Activated CD8-positive, alpha-beta memory T cell treated with anti-CD3 and anti-CD28 coated beads for 1 hour (primary cell): ENCODE measurements at places on chromosomes 12 and 14.

GRCh38 chr12:80708259-80708974 lies 983 bp downstream of the MYF6 start:
- DNase-seq, result no peak

DNA sequence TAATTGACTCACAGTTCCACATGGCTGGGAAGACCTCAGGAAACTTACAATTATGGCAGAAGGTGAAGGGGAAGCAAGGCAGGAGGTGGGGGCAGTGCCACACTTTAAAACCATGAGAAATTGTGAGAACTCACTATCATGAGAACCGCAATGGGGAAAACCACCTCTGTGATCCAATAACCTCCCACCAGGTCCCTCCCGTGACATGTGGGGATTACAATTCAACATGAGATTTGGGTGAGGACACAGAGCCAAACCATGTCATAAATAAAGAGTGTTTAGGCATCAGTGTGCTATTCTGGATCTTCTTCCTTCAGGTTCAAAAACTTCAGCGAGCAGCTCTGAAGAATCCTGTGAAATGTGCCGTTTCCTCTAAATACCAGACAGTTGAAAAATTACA lies 9.7 kb downstream of the DDX47 start:
- DNase-seq, result no peak

- no peak for DNase-seq
These were observed 453.0 kb downstream of the ADAMTS20 start for GRCh38 chr12:43098766-43099550.

DNA sequence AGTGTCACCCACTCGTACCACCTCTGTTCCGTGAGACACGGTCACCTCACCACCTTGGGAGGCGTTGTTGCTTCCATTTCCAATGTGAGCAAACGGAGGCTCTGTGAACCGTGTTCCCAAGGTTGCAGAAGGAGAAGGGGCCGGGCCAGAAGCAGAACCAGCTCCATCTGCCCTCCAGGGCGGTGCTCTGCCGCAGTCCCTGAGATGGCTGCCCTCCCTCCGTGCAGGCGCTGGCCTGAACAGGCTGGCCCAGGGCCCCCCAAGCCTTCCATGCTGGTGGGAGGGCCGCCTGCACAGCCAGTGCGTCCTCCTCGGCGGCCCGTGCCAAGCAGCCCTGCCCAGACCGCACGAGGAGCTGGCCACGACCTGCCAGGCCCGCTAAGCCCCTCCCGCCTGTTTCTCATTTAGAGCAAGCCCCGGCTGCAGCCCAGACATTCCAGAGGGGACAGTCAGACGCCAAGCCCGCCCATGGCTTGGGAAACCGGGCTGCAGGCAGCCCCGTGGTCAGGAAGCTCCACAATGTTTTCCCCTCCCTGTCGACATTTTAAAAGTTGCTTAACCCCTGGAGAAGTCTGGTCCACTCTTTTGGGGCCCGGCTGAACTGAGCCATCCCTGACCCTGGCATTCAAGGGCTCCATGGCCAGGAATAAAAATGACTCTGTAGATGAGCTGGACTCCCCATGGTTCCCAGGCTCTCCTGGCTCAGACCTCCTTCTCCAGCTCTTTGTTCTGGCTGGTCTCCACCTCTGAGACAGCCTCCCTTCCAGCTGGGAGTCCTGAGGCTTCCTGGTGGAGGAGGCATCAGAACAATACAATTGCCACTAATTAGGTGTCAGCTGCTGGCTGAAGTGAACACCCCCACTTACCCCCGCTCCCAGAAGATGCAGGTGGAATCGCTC lies 236.0 kb downstream of the BCL11B start:
- no peak for DNase-seq

GRCh38 chr14:21496453-21496852 lies 14.7 kb downstream of the METTL3 start:
- no peak for DNase-seq

DNA sequence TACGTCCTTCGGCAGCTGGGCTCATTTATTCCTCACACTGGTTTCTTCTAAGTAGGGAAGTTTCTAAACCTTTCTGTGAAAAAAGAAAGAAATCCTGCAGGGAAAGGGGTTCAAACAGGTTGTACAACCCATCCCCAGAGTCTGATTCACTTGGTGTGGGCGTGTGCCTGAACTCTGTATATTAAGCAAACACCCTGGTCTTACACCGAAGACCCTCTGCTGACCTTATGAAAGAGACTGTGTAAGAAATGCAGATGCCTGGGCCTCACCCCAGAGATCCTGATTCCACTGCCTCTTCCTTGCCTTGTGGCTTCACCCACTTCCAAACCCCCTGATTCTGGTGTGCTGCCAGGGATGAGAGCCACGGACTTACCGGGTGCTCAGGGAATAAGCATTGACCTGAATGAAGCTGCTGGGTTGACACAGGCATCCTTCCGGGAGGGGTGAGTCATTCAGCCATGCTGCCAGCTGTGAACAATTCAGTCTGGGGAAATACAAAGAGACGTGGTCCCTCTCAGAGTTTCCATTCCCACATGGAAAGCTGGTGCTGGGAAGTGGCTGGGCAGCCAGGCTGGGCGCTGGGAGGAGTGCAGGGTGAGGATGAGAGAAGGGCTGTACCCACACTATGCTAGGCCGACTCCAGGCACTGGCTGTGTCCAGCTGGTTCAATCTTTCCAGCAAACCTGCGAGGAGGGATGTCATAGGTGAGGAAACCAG lies 26.5 kb upstream of the ACTN1 start:
- DNase-seq, result no peak

- DNase-seq, result no peak
These were observed 92.9 kb downstream of the APAF1 start for GRCh38 chr12:98738002-98738401.

- DNase-seq, result no peak
These were observed 215.6 kb upstream of the DDHD1 start for GRCh38 chr14:53368711-53369201.

DNA sequence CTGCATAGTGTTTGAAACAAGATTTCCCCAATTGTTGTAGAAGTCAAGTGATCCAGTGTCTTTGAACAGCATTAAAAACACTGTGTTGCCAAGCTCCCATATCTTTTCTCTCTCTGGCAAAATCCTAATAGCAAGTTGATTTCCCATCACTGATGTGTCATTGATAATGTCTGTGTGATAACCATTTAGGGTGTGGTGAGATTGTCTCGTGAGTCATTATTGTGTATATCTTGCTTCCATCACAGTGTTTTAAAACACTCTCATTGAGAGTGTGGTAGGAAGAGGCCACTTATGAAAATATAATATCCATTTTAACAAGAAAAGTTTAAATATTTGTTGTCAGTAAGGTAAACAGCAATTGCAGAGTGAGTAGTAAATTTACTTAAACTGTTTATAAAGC lies 74.7 kb downstream of the PRORP start:
- no peak for DNase-seq

- DNase-seq, result no peak
These were observed 20.2 kb downstream of the ADGRD1 start for GRCh38 chr12:130973906-130974305.

GRCh38 chr12:76263696-76264095 lies 84.5 kb downstream of the BBS10 start:
- no peak for DNase-seq

DNA sequence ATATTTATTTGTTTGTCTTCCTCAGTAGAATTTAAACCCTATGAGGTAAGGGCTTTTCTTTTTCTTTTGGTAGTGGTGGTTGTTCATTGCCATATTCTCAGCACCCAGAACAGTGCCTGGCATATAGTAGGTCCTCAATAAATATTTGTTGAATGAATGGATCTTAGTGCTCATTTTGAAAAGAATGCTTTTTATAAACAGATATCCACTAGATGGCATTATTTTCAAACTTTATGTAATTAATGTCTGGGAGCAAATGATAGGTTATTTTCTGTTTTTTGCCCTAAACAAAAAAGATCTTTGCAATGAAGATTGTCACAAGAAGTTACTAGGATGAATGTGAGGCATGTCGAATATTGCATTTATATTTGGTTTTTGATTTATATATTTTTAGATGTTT lies 64.1 kb downstream of the RAD51B start:
- no peak for DNase-seq

DNA sequence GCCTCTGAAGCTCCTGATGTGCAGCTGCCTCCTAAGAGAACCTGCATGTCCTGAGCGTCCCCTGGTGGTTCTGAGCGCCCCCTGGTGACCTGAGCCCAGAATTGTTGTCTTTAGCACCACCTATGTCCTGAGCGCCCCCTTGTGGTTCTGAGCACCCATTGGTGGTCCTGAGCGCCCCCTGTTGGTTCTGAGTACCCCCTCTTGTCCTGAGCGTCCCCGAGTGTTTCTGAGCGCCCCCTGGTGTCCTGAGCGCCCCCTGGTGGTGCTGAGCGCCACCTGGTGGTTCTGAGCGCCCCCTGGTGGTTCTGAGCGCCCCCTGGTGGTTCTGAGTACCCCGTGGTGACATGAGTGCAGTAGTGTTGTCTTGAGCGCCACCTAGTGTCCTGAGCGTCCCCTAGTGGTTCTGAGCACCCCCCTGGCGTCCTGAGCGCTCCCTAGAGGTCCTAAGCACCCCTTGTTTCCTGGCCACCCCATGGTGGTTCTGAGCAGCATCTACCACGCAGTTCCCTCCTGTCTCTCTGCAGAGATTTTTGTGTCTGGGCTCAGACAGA lies 782.5 kb downstream of the TMEM121 start:
- DNase-seq, result peak; percentile 34

DNA sequence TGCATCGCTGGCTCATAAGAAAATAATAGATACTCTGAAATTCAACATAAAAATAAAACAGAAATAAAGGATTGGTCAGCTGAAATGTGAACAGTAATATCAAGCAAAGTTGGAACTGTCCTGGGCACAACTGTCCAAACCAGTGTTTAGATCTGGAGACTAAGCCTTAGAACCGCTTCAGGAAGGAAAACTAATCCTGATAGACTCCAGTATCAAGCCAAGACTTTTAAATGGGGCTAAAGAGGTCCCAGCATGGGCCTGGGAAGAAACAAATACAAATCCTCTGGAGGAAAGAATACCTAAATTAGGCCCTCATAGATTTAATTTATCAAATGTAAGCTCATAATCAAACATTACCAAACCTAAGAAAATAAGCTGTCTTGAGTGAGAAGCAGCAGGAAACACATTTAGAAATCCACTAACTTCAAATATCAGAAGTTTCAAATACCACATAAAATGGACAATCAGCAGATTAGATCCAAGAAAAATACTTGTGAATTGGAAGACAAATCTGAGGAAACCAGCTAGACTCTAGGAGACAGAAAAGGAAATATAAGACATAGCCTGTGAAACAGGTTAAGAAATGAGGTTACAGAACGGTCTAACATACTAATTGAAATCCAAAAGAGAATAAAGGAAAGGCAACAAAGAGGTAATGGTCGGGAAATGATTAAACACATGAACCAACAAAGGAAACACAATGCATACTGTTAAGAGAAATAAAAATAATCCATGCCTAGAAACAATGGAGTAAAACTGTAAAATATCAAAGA lies 27.6 kb downstream of the SCAF11 start:
- DNase-seq, result no peak

GRCh38 chr14:92692822-92693226 lies 55.6 kb downstream of the LGMN start:
- DNase-seq, result no peak

- no peak for DNase-seq
These were observed 125.5 kb downstream of the TMTC3 start for GRCh38 chr12:88267630-88268029.

GRCh38 chr12:26732005-26732908 lies 100.7 kb downstream of the ITPR2 start:
- no peak for DNase-seq

DNA sequence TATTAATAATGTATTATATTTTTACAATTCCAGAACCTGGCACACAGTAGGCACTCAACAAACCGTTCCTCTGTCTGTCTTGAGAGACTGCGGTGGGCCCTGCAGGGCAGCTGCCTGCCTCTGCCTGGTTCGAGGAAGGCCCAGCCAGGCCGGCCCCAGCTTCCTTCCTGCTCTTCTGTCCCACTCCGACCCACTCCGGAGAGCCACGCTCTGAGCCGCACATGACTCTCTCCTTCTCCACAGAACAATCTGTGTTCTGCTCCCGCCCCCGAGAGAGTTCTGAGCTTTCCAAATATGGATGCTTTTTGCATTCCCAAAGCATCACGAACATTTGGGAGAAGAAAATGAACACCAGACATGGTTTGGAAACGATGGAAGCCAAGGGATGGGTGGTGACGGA lies 57.3 kb downstream of the TTC7B start:
- peak; percentile 0 for DNase-seq

DNA sequence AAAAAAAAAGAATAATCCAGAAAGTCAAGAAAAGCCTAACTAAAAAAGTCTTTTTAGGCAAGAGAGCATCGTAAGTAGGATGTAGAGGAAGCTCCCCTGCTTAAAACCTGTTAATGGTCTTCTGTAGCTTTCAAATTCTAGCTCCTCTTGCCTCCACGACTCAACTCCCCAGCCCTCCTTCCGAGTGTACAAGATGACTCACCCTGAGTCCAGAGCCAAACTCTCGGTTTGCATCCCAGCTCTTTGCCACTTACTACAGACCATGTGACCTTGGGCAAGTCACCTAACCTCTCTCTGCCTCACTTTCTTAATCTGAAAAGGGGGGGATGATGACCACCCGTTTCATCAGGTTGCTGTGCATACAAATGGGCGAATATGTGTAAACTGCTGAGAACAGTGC lies 460.4 kb downstream of the DPF3 start:
- no peak for DNase-seq

DNA sequence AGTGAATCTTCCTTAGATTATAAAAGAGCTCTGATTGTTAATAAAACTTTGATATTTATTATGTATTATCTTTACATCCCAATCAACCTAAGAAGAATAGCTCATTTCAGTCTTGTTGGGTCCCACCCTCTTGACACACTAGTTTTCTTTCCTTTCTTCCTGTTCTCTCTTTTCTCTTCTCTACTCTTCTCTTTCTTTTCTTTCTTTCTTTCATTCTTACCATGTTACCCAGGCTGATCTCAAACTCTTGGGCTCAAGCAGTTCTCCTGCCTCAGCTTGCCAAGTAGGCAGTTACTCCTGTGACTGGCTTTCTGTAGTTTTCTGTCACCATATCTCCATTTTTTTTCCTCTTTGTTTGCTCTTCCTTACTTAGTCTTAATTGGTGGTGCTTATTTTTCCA lies 177.8 kb downstream of the MIPOL1 start:
- no peak for DNase-seq

DNA sequence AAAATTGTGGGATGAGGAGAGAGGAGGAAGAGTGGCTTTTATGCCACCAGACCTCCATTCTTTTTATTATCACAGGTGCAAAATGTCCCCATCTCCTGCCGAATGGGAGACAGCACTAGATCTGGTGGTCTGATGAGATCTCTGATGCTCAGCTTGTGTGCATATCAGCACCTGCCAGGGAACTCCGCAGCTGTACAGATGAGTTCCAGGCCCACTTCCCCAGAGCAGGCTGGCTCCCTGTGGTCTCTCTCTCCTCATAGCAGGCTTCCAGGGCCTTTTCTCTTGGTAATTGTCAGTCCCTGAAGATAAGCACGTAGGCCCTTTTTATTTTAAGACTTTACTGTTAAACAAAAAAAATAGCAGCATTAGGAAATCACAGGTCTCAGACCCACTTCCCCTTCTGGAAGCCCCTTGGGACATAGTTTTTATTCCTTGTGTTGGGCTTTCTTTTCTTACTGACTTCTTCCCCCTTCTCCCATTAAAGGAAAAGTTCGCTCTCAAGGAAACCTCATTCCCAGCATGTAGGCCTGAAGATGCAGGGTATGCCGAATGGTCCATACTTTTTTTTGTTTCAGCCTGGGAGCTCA lies 4.5 kb upstream of the TBC1D30 start:
- no peak for DNase-seq

GRCh38 chr12:1272142-1272541 lies 281.1 kb downstream of the ERC1 start:
- DNase-seq, result no peak
